ENCODE measurements at places on chromosomes 2 and 18. TPM values are rescaled to one million over a fixed set of nuclear protein-coding genes. Genes with fewer than 3 reads are reported as not detected.

Gene ATAD2B
- 20.9 TPM for polyA plus RNA-seq

Gene ABCB11
- 0.15 TPM for polyA plus RNA-seq

Gene ALLC
- not detected for polyA plus RNA-seq

Gene SEMA4C
- polyA plus RNA-seq: 35.0 TPM

Gene RBM43
- polyA plus RNA-seq: 11.8 TPM

Gene DNER
- 61.4 TPM for polyA plus RNA-seq

Gene BOLL
- 0.06 TPM for polyA plus RNA-seq

- no peak for DNase-seq
Measured at GRCh38 chr2:150532879-150533278, 45.4 kb upstream of the RND3 start.

DNA sequence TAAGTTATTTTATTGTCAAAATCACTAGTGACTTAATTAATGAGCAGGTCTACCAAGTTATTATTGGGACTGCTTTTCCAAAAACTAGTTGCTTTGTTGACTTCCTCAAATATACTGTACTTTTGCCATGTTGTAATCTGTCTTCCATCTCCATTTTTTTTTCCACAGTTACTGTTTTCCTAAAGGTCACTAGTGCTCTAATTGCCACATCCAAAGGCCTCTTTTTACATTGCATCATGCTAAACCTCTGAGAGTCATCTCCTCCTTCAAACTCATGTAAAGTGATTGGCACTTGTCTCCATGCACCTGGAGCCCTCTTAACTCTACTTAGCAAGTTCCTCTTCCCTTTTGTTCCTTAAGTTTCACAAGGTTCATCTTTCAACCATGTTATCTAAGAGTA lies 11.8 kb downstream of the PMAIP1 start:
- DNase-seq: no peak

- DNase-seq: no peak
Measured at GRCh38 chr2:203619267-203619878, 84.3 kb upstream of the RAPH1 start.

DNA sequence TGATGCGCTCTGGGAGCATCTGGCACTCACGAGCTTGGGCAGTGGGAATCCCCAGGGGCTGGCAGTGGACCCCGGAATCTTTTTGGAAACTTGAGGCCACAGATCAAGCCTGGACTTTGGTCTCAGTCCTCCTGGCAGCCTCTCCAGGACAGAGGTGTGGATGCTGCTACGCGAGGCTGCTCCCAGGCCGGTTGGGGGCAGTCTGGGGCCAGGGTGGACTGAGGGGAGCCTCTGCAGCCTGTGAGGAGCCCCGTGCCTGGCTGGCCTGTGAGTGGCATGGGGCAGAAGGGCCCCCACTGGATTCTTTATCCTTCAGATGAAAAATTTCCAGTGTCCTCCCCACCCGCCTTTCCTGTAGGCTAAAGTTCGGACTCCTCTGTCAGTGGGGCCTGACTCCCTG lies 12.7 kb upstream of the DES start:
- no peak for DNase-seq

DNA sequence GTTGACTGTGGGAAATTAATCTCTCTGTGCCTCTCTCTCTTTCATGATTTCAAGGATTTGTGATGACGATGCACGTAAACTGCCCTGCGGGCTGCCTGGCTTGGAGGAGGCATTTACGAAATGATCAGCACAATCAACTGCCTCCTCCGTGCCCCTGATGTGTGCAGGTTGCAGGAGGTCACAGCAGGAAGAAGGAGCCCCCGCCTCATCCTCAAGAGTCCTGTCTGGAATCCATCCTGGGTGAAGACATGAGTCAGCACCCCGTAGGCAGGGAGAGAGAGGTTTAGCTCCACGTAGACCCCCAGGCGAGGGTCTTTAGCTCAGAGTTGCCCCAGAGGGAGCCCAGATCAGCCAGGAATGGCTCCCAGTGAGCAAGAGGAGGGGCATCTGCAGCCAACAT lies 17.1 kb upstream of the TEX51 start:
- DNase-seq: no peak

GRCh38 chr2:219210886-219211362 lies 4.3 kb downstream of the ZFAND2B start:
- DNase-seq: no peak

DNA sequence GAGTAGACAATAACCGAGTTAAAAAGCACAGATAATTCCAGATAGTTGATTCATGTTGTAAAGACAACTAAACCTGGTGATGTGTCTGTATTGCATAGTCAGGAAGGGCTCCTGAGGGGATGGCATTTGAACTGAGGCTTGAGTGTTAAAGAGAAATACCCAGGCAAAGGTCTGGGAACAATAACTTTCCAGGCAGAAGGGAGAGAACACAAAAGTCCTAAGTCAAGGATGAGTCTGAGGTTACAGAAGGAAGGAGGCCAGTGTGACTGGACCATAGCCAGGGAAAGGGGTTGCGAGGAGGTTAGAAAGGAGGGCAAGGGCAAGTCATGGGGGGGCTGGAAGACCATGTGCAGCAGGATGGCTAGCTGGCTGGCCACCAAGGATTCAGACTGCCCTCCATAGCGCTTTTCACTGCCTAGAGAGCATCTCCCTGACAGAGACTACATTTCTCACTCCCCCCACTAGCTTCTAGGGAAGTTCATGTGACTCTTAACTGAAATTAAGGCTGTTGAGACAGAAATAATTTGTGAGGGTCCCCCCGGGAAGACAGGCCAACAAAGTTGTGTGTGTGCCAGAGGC lies 135.5 kb upstream of the CREB1 start:
- no peak for DNase-seq

DNA sequence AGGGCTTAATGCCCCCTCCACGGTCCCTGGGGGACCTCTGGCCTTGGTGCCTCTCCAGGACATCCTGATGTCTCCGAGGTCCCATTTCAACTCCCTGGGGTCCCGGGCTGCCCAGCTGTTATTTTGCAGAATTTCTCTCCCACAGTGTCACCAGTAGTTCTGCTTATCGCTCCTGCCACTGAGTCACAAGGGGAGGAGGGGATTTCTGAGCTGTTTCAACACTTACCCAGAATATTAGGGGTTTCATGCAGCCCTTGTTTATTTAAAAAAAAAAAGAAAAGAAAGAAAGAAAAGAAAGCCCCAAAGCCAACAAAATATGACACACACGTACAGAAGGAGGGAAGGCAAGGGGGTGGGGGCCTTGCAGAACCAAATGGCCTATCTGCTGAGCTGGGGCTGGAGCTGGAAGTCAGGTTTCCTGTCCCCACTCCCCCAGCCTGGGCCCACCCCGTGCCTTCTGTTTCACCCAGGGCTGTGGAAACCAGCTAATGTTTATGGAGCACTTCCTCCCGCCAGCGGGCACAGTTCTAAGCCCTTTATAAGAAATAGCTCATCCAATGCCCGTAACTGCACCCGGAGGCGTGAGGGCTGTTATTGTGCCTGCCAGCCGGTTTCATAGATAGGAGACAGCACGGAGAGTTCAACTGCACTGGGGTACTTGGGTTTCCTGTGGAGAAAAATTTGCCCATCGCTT lies 8.4 kb upstream of the ARID5A start:
- DNase-seq: no peak

DNA sequence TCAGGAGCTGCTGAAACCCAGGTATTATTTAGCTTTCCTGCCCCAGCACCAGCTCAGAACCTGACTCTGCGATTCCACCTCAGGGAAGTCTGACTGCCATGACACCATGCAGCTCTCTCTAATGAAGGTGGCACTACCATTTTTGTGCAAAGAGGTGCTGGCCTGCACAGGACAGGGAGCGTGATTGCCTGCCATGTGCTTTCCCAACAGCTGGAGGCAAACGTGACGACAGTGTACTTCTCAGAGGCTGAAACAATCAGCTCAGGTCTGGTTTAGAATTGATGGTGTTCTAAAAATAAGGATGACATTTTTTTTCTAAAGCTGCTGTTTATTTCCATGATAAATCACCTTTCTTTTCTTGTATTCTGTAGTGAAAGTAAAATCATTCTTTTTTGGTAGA lies 75.2 kb upstream of the TTC39C start:
- no peak for DNase-seq

GRCh38 chr2:236993286-236993685 lies 92.4 kb upstream of the COPS8 start:
- no peak for DNase-seq

DNA sequence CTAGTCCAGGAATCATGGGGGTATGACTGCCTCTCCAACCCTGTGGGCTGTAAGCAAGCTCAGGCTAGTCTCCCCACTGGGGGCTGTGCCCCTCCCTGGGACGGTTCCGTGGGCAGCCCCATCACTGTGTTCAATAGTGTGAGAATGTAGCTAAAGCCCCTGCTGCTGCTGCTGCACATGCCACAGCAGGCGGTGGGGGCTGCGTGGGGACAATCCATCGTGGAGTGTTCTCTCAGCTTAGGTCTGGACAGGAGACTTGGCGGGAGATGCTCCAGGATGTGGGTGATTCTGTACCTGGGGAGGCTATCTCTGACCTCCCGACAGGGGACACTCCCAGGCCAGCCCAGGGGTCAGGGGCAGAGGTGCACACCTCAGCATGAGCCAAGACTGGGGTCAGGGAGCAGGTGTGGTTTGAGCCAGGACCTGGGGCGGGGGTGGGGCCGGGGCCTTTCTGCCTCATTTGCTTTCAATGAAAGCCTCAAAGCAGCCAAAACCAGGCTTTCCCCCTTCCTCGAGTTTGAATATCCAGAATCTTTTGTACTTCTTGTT lies 10.2 kb downstream of the PKDCC start:
- DNase-seq: no peak

DNA sequence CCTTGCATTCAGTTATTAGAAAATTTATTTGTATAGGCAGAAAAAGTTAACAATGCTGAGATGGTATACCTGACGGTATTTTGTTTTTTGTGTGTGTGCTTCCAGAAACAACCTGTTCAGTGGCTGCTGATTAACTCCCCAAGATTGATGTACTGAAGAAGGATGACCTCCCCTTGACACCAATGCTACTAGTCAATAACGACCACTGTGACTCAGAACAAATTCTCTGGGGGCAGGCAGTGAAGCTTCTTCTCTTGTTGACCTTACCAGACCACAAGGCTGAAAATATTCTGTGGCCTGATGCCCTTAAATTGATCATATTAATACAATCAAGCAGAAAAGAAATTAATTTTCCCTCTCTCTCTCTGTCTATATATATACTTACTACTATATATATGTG lies 1182.9 kb upstream of the CRIM1 start:
- no peak for DNase-seq

- DNase-seq: no peak
Measured at GRCh38 chr2:73969356-73969755, 15.4 kb upstream of the TET3 start.

DNA sequence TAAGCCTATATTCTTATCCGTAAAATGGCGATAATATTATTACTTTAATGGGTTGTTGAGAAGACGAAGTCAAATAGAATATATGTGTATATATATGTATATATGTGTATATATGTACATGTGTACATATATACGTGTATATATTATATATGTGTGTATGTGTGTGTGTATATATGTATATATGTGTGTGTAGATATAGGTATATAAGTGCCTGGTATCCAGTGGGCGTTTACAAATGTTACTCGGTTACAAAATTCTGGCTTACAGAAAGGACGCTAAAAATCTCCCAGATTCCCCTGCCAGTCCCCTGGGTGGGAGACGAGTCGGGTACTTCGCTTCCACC lies 295 bp upstream of the MTX2 start:
- DNase-seq: no peak

- no peak for DNase-seq
Measured at GRCh38 chr2:126894585-126895182, 4.0 kb upstream of the TEX51 start.

DNA sequence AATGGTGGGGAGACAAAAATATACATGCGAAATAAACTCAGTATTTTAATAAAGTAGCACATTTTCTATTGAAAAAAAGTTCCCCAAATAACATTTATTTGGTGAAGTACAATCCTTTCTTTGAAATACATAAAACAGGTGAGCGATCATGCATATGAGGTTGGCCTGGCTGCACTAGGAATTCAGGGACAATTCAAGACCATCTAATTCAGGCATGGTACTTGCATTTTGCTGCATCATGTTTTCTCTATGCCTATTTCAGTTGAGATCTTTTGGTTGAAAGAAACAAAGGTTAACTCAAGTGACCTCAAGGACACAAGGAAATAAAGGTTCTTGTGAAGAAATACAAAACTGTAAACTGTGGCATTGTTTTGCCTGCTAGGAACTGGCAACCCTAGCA lies 19.8 kb upstream of the TAF4B start:
- no peak for DNase-seq

DNA sequence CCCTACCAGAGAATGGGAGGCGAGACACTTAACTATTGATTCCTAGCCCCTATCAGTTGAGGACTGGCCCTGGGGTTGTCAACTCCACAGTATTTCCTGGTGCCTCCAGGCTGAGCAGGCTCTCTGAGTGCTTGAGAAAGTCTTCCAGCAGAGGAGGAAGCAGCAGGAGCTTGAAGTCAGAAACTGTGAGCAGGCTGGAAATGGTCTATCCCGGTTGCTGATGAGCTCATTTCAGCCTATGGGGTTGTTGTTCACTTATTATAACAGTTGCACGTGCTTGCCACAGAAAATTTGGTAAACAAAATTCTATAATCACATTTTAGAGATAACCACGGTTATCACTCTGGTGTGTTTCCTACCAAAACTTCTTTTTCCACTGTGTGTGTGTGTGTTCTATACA lies 254.7 kb upstream of the THUMPD2 start:
- no peak for DNase-seq

GRCh38 chr2:121149384-121149783 lies 135.6 kb downstream of the TFCP2L1 start:
- DNase-seq: no peak

DNA sequence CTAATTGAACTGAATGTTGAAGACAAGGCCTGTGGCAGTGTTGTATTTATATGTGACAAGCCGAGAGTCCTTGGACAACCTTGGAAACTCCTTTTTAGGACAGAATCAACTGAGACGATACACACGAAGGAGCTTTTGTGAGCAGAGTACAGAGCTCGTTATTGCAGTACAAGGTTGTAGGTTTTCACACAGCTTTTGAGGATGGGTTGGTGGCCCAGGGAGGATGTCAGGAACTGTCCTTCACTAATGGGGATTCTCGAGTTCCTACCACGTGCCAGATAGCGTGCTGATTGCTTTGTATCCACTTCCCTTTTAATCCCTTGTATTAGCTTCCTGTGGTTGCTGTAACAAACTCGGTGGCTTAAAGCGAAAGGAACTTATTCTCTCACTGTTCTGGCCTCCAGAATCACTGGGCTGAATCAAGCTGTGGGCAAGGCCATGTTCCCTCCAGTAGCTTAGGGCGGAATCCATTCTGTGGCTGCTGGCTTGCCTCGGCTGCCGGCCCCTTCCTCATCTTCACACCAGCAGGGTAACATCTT lies 20.2 kb downstream of the INPP4A start:
- no peak for DNase-seq

DNA sequence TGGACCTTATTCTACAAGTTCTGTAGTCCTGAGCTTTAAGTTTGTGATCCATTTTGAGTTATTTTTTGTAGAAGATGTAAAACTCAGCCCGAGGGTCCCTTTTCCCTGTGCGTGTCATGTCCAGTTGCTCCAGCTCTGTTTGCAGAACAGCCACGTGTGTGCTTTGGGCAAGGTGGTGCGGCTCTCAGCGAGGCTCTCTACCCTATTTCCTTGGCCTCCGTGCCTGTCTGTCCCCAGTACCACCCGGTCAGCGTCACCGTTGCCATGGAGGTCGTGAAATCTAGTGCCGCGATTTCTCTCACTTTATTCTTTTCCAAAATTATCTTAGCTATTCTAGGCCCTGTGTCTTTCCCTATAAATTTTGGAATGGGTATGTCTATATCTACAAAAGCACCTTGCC lies 141.0 kb upstream of the CTDP1 start:
- DNase-seq: no peak

- no peak for DNase-seq
Measured at GRCh38 chr2:110788976-110789375, 56.6 kb downstream of the ACOXL start.

All from renal cortex interstitium (tissue), 15 donors.